ENCODE measurements at places on chromosomes 1 and 21.
A peak's percentile ranks its signal among the peaks of the same experiment; 100 is the strongest.

DNA sequence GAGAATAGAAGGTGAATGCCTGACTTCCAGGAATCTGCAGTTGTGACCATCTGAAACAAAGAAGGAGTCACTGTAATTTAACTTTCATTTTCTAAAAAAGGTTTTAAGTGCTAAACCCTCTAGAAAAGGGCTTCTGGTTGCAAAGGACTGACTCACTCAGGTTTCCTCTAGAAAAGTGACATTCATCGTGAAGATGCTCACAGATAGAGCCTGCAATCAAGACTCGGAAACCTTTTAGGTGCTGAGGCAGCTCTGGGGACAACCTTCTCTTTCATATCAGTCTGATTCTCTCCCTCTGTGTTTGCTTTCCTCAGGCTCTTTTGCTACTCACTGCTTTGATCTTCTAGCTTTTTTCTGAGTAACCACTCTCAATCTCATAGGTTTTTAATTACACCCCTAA is 8.2 kb downstream of the BCL9 start:
- DNase-seq, result no peak

DNA sequence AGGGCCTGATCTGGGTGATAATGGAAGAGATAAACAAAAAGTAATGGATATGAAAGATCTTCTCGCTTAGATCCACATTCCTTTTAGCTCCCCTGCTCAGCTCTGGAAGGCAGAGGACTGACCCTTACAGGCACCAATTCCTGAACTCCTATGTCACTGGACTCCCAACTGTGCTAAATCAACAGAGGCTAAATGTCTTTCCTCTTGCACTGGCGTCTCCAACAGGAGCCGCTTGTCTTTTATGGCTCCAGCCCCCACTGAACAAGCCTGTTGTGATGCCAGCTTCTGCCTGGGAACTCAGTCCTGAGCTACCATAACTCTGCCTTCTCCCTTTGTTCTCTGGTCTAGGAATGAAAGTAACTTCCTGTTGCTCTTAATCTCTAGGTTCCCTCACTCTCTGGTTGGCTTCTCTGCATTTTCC is 142.1 kb upstream of the COL11A1 start:
- DNase-seq, result no peak

GRCh38 chr1:221394011-221394544 is 347.8 kb downstream of the DUSP10 start:
- no peak for DNase-seq

DNA sequence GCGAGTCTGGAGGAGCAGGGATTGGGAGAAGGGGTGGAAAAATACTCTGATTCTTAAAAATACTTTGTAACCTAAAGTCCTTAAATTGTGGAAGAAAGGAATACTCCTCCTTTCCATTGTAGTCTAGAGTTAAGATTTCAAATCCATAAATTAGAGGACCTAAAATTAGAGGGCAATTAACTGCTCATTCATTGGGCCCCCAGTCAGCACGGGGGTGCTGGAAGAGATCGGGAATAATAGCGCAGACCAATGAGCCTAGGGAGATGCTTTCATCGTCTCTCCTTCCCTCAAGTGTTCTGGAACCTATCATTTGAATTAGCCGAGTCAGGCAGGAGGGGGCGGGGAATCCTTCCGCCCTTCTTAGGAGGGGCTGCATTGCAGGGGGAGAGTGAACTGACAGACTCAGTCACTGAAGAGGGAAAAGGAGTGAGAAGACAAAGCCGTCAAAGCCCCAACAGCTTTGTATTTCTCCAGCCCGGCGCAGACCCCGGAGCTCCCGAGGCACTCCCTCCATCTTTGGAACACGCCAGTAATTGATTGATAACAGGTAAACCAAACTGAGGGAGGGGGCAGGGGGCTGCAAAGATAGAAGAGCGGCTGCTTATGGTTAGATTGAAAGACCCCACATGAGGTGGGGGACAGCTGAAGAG is at the start of gene MLLT11:
Gene MLLT11, plus strand, starts transcription at position 391 of the 650 bp plus-strand sequence. CDS start 6,828 bp downstream, outside the sequence.
- peak; percentile 64 for DNase-seq

GRCh38 chr1:55352080-55352810 is 137.1 kb upstream of the USP24 start:
- no peak for DNase-seq

GRCh38 chr21:33133892-33134291 is 64.0 kb downstream of the OLIG1 start:
- DNase-seq, result no peak

GRCh38 chr1:28642056-28642846 is 616 bp downstream of the TAF12 start:
- no peak for DNase-seq

DNA sequence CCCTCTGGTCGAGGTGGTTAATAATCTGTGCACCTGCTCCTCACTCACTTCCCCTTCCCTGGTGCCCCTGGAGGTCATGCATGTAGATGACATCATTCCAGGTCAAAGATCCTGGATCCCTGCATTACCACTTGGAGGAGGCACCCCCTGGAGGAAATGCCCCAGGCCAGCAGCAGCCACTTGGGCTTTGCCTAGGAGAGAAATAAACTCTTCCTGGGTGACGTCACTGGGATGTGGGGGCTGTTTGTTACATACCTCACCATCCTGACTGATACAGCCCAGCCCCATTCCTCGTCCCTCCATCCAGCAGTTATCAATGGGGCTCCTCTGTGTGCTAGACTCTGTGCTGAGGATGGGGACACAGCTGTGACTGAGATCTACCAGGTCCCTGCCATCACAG is 433.6 kb downstream of the PTPRU start:
- DNase-seq, result no peak

- no peak for DNase-seq
Measured at GRCh38 chr1:22850681-22851080, 122.0 kb downstream of the LACTBL1 start.

GRCh38 chr1:167716000-167716271 is 5.8 kb upstream of the MPZL1 start:
- peak; percentile 6 for DNase-seq

GRCh38 chr1:15038232-15039016 is 115.1 kb upstream of the TMEM51 start:
- peak; percentile 9 for DNase-seq

GRCh38 chr21:20698585-20698984 is 299.6 kb upstream of the NCAM2 start:
- DNase-seq, result no peak

DNA sequence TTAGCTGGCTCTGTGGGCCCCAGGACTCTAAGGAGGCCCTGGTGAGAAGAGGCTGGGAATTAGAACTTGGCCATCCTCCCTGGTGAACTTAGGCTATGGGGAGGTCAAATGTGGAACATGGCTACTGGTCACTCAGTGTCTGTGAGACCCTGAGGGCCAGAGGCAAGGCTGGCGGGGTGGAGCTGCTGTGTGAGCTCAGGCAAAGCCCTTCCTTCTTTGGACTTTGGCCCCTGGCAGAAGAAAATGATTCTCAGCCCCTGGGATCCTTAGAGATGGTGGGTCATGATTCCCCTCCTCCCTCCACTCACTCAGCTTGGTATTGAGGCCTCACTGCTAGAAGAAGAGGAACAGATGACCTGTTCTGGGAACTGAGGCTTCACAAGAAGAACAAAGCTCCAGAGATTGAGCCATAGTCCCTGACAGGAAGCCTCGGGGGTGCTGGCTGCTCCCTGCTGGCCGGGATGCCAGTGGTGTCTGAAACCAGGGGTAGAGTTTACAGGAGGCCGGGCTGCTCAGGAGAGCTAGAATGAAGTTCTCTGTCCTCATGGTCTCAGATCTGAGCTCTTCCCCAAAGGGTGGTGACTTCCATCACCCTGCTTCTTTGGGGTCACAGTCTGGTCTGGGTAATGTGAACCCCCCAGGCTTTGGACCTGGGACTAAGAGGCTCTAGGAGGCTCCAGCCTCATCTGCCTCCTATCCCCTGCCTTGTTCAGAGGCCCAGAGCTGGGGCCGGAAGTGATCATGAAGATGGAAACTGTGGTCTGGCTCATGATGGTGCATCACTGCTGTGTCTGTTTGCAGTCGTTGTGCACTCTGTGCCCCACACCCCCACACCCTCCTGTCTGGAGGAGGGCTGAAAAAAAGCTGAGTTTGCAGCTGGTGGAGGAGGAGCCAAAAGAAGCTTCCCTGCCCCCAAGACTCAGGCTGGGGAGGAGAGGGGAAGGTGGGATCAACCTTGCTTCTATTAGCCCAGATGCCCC is 905 bp downstream of the BTBD19 start:
- peak; percentile 63 for DNase-seq

DNA sequence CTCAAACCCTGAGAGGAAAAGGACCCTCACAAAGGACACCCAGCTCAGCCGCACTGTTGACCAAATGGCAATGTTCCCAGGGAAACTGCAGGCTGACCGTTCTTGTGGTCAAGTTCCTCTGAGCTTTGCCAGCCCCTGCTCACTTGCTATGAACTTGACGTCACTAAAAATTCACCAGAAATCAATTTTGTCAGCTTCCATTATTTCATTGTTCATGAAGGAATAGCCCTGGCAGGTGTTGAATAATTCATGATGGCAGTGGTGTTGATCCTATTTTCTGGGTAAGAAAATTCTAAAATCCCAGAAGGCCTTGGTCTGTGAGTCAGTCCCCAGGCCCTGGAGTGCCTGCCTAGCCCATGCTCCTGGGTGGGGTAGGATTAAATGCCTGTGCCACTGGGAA is 318.9 kb downstream of the ZNF326 start:
- no peak for DNase-seq

- no peak for DNase-seq
Measured at GRCh38 chr1:217369996-217370551, 260.8 kb downstream of the GPATCH2 start.

DNA sequence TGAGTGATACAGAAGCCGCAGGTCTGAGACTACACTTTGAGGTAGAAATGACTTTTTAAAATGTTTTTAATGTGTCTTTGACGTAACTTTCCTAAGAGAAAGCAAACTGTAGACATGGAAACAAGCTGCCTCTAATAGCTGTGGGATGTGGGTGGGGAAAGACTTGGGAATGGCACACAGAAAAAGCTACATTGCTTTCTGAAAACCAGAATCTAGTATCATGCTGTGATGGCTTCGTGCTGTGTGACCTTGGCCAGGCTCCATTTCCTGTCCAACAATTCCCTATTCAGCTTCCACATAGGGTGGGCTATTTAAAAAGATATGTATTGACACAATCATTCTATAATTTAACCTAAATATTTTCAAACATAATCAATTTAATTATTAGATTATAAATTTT is 909.1 kb downstream of the NCAM2 start:
- DNase-seq, result no peak

DNA sequence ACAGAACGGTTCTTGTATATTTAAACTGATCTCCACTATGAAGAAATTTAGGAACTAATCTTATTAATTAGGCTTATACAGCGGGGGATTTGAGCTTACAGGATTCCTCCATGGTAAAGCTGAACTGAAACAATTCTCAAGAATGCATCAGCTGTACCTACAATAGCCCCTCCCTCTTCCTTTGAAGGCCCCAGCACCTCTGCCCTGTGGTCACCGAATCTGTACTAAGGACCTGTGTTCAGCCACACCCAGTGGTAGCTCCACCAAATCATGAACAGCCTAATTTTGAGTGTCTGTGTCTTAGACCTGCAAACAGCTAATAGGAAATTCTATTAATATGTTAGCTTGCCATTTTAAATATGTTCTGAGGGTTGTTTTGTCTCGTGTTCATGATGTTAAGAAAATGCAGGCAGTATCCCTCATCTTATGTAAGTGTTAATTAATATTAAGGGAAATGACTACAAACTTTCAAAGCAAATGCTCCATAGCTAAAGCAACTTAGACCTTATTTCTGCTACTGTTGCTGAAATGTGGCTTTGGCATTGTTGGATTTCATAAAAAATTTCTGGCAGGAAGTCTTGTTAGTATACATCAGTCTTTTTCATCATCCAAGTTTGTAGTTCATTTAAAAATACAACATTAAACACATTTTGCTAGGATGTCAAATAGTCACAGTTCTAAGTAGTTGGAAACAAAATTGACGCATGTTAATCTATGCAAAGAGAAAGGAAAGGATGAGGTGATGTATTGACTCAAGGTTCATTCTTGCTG is 147.2 kb downstream of the NR5A2 start:
- no peak for DNase-seq

DNA sequence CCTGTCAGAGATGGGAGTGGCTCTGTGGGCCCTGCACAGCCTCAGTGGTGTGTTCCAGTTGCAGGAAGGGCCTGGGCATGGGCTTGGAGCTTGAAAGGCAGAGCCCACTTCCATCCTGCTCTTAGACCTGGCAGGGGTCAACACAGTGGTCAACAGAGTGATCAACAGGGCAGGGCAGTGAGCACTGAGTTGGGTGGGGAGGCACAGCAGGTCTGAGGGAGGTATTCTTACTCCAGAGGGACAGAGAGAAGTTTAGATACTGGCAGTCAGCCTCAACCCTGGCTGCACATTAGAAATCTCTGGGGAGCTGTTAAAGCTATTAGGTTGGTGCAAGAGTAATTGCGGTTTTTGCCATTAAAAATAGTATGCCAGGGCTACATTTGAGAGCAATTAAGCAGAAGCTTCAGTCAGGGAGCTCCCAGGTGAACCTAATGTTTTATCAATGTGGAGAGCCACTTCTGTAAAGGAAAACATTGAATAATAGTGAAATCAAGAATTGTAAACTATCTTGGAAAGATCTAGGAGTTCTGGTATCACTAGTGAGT is 37.7 kb downstream of the SH3BGR start:
- no peak for DNase-seq

DNA sequence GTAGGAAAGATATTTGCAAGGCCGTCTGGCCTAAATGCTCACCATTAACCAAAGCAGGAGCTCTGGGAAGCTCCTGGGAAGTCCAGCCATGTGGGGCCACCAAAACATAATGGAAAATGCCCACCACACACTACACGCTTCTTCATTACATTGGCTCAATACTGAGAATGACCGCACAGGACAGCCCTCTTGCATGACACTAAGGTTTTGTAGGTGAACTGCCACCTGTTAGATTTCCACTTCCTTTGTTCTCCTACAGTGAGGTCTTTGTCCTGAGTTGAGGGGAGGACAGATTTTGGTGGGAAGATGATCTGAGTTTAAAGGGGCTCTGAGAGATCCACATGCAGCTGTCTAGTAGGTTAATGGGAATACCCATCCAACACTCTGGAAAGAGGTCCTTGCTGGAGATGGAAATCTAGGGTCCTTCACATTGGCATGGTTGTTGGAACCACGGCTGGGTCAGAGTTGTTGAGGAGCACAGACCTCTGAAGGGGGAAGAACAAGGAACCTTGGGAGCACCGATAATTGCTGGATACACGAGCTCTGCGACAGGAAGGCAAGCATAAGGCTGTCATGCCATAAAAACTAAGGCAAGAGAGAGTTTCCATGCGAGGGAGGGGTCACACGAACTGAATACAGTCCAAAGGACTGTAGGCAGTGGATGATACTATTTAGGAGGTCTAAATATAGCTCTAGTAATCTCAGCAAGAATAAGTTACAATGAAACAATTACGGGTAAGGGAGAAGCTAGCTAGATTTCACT is 105.5 kb upstream of the IRF2BP2 start:
- no peak for DNase-seq

- DNase-seq, result no peak
Measured at GRCh38 chr1:17089506-17089905, 29.7 kb downstream of the PADI2 start.

GRCh38 chr1:90809093-90809492 is 92.0 kb upstream of the BARHL2 start:
- DNase-seq, result no peak

Measured in RCC 7860 (cell line).